Progenitor cell of endocrine pancreas (in vitro differentiated cells): ENCODE measurements at places on chromosomes 2 and 18.

DNA sequence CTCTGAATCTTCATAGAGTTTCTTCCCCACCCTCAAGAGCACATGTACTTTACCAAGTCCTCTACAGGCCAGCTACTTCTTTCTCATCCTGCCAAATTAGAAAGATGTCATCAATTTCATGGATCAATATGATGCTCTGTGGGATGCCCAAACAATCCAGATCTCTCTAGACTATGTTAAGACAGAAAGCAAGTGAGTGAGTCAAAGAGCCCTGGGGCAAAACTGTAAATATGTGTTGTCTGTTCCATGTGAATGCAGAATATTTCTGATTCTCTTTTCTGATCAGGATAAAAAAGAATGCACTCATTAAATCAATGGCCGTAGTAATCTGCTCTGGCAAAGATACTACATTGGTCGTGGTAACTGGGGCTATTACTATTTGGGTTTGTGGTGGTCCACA, 53.1 kb upstream of the ROCK2 start:
- no peaks in the 10 kb centered on the region for H3K36me3 ChIP-seq
- H3K27me3 ChIP-seq = peaks cover 17% of the 10 kb centered on the region
- H3K4me3 ChIP-seq = no peak overlapping the region

- no peak for DNase-seq
- no peaks in the 10 kb centered on the region for H3K4me1 ChIP-seq
- no peaks in the 10 kb centered on the region for H3K36me3 ChIP-seq
- peaks cover 33% of the 10 kb centered on the region for H3K27me3 ChIP-seq
- H3K27ac ChIP-seq = no peak overlapping the region
Observed at GRCh38 chr2:133438848-133439564, 129.3 kb downstream of the NCKAP5 start.

DNA sequence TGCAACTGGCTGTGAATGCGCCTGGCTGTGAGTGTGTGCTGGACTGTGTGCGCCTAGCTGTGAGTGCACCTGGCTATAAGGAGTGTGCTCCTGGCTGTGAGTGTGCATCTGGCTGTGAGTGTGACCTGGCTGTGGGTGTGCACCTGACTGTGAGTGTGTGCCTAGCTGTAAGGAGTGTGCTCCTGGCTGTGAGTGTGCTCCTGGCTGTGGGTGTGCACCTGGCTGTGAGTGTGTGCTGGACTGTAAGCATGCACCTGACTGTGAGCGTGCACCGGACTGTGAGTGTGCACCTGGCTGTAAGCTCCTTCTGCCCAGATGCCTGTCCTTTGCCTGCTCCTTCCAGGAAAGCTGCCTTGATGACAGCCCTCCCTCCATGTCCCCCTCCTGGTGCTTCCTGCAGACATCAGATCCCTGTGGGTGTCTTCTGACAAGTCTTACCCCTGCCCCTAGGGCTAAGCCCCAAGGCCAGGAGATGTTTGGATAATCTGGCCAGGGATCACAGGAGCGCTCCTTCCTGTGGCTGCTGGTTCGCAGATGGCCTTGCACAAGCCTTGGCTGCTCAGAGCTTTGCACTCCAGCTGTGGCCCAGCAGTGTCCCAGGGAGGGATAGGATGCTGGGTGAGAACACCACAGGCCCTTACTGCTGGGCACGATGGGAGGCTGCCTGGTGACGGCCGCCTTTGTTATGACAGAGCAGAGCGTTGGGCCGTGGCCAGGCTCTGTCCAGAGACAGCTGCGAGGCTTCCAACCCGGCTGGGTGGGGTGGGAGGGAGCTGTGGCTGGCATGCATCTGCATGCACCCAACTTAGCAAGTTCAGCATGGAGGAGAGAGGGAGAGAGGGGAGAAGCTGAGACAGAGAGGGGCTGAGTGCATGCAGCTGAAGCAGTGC, 89.9 kb downstream of the GLI2 start:
- no peak for DNase-seq
- H3K4me1 ChIP-seq = peaks cover 3% of the 10 kb centered on the region
- H3K27me3 ChIP-seq = peaks cover 60% of the 10 kb centered on the region
- no peaks in the 10 kb centered on the region for H3K36me3 ChIP-seq

DNA sequence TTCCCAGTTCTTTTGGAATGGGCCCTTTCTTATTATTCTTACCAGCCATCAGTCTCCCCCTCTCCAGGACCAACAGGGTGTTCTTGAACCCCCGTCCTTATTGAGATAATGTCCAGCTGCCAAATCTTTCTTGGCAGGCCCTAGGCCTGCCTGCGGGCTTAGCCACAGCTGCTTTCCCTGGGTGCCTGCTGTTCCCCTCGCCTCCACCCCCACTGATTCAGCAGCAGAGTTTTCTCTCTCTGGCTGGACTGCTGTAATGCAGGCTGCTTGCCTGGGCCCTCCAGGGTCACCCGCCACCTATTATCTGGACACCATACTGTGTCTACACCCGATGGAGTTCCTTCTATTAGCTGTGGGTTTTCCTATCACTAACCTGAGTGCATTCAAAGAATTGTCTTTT, 395.4 kb upstream of the ATP5MC3 start:
- DNase-seq = no peak
- H3K4me1 ChIP-seq = peaks cover 9% of the 10 kb centered on the region
- no peak overlapping the region for H3K27ac ChIP-seq
- peaks cover 12% of the 10 kb centered on the region for H3K27me3 ChIP-seq

DNA sequence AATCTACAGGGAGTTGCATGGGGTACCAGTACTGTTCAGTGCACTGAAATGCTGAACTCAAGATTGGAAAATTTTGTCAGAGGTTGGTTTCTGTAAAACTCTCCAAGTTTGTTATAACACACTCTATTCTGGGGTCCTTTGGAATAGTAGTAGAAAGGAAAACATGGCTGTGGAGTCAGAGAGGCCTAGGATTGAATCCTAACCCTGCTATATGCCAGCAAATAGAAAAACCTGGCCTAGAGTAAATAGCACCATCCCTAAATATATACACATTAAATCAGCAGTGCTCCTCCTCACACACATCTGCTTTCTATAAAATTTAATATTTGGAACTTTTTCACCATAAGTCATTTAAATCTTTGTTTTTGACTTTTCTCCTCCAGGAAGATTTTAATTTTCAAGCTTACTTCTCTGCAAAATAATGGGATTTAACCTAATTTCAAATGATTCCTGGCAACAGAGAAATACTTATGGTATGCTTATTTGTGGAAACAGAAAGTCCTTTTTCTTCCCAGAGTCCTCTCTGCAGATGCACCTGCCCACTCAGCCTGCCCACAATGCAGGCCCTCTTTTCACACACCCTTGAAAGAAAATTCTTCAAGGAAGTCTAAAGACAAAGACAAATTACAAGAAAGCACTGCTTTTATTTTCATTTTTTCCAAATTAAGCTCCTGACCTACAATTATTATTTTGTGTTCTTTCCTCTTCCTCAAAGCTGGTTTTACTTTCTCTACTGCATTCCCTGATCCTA, 197.5 kb upstream of the LRRTM1 start:
- no peaks in the 10 kb centered on the region for H3K27me3 ChIP-seq
- no peaks in the 10 kb centered on the region for H3K4me1 ChIP-seq
- DNase-seq = no peak
- H3K4me3 ChIP-seq = no peak overlapping the region
- H3K27ac ChIP-seq = no peak overlapping the region

DNA sequence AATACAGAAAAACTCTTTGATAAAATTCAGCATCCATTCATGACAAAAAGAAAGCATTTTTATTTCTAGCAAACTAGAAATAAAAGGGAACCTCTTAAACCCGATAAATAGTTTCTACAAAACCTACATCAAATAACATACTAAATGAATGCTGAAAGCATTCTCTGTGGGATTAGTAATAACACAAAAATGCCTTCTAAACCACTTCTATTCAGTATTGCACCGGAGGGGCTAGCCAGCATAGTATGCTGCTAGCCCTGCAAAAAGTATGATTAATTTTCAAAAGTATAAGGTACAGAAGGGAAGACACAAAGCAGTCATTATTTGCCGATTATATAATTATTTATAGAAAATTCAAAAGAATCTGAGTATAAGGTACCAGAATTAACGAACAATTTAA, 145.2 kb downstream of the DTNB start:
- H3K4me1 ChIP-seq = peaks cover 1% of the 10 kb centered on the region
- no peak overlapping the region for H3K4me3 ChIP-seq
- no peak for DNase-seq
- no peaks in the 10 kb centered on the region for H3K27me3 ChIP-seq
- no peak overlapping the region for H3K27ac ChIP-seq

- no peak overlapping the region for H3K4me3 ChIP-seq
- no peaks in the 10 kb centered on the region for H3K27me3 ChIP-seq
- H3K27ac ChIP-seq = no peak overlapping the region
- H3K36me3 ChIP-seq = no peaks in the 10 kb centered on the region
- DNase-seq = no peak
Observed at GRCh38 chr2:150567771-150568301, 80.4 kb upstream of the RND3 start.
